Pons (tissue), 1 donor: ENCODE measurements at places on chromosomes 2 and 18.

DNA sequence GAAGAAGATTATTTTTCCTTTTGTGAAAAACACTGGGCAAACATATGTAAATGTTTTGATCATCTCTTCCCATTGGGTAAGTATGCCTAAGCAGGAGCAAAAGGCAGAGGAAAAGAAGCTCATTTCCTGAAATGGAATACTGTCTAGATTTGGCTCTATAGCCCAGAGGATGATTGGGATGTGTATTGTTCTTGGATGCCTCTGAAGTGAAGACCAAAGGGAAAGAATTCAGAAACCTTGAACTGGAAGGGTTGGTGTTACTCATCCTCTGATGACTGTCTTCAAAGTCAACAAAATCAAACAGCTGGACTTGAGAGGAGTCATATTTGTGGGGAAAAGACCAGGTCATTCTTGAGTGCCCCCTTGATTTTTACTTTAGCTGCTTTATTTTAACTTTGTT, 112.6 kb upstream of the NT5C1B start:
- no peak for DNase-seq

- no peak for DNase-seq
These were observed 85.1 kb downstream of the ARL4C start for GRCh38 chr2:234411793-234412192.

DNA sequence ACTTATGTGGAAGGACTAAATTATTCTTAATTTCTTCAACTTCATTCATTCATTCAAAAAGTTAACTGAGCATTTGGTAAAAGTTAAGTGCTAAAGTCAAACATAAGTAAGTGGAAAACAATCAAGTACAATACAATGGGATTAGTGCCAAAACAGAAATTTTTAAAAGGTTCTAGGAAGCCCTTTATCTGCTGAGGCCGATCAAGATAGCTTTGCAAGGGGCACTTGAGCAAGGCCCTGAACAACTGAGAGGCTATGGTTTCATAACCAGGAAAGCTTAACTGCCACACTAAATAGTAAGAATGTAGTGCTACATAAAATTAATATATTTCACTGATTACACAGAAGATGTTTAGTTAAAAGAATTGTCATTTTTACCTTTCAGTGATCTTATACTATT, 76.5 kb downstream of the NOL10 start:
- no peak for DNase-seq

DNA sequence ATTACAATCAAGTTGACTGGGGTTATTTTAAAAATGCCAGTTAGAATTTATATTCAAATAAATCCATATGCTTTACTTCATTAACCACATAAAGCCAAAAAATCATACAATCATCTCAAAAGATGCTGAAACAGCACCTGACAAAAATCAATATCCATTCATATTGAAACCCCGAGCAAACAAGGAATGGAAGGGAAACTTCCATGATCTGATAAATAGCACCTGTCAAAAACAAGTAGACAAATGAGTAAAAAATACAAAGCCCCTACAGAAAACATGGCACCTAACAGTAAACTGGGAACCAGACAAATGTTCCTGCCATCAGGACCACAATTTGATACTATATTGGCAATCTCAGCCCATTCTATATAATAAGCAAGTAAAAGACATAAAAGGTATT, 227.5 kb downstream of the HDAC4 start:
- no peak for DNase-seq

DNA sequence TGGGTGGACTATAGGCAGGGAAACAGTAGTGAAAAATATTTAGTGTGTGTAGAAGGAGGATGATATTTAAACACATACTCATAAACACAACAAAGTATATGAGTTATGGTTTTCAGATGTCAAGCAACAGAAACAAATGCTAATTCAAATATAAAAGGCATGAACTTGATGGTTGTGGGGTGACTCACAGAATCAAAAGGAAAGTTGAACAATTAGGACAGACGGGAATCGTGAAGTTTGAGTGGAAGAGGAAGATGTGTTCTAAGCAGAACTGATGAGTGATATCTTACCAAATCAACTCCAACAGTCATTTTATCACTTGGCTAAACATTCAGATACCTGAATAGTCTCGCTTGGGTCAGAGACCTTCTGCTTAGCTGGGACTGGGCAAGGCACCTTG, 53.6 kb upstream of the ITGA6 start:
- no peak for DNase-seq

DNA sequence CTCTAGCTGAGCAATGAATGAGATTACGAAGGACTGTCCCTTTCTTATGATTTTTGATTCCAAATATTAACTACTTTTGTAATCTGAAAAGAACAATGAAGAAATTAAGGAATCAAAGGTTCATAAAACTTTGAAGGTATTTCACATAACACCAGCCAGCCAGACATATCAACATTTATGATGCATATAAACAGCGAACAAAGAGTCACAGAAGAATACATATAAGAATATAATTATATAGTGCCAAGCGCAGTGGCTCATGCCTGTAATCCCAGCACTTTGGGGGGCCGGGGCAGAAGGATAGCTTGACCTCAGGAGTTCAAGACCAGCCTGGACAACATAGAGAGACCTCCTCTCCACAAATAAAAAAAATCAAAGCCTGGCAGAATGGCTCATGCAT, 34.1 kb downstream of the PIAS2 start:
- no peak for DNase-seq

DNA sequence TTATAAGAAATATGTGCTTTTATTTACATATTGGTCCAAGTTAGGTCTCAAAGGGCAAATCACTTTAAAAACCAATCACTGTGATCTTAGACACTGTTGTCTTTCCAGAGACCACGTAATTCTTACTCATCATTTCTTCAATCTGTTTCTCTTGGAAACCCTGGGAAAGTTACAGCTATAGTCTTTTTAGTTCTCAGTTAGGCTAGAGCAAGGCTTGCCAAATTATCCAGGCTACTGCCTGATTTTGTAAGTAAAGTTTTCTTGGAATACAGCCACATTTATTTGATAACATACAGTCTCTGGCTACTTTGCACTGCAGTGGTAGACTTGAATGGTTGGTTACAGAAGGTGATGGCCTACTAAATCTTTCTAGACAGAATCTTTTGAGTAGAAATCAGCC, 106.0 kb downstream of the KIAA1328 start:
- DNase-seq = no peak

DNA sequence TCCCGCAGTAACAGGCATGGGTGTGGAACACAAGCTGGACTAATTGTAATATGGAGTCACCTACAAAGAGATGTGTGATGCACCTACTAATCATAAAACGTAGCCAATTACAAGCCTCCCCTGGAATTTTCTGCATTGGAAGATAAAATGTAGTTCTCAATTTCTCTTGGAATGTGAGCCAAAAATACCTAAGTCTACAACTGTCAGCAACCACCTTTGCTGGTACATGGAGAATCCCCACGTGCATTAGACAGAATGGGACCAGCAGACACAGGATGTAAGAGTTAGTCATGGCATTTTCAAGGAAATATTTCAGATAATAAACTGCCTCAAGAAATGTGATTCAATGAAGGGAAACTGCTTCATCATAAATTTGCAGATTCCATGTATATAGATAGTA, 85.6 kb upstream of the DCC start:
- DNase-seq = no peak

- DNase-seq = no peak
These were observed 52.9 kb upstream of the NCOA1 start for GRCh38 chr2:24438106-24438505.

DNA sequence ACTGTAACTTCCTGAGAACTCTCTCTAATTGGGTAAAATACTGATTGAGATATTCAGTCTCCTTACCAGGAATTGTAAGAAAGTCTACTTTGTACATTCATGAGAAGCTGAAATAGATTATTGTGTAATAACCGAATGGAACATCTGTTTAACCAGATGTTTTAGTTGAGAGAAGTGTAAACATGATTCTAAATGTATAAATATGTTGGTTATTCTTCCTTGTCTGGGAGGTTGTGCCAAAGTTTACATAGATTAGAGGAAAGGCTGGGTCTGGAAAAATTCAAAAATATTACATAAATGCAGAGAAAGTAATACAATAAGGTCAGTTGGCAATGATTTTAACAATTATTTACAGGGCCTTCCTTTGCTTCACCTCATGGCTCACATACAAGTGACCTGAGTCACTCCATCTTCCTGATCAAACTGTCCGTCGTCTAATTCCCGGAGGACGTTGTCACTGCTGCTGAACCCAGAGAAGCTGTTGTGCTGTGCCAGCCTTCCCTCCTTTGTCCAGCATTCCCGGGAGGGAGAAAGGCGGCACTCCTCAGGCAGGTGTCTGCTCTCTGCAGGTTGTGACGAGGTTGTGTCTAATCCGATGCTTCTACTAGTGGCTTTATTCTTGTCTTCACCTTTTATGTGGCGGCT, 55.9 kb downstream of the MOB4 start:
- no peak for DNase-seq

DNA sequence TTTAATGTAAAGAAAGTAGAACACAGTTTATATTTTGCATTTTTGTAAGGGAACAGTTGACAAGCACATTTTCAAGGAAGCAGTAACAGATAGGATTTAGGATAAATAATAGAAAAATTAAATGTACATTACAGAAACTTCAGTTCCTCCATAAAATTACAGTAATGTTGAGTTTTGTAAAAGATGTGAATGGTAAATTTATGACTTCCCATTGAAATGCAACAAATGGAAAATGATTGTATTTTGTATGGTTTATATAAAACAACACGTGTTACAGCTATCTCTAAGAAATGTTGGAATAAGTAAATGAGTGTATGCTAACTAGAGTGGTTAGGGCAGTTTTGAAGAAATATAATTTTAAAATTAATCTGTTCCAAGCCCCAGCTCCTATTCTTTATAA, 227.3 kb downstream of the PARD3B start:
- DNase-seq = no peak

DNA sequence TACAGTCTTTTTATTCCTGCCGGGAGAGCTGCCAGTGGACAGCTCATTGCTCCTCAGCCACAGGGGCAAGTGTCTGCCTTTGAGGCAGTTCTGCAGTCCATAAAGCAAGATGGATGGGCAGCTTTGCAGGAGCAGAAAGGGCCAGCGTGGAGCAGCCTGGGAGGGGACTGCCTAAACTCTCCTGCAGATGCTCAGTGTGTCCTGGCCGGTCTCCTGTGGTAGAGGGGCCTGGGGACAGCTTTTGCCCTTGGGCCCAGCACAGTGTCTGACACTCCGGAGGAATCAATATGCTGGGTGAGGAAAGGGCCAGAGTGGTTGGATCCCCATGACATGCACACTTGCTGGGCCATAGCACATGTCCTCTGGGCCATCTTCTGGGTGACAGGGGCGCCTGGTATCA, 65.7 kb upstream of the DAPL1 start:
- DNase-seq = no peak

DNA sequence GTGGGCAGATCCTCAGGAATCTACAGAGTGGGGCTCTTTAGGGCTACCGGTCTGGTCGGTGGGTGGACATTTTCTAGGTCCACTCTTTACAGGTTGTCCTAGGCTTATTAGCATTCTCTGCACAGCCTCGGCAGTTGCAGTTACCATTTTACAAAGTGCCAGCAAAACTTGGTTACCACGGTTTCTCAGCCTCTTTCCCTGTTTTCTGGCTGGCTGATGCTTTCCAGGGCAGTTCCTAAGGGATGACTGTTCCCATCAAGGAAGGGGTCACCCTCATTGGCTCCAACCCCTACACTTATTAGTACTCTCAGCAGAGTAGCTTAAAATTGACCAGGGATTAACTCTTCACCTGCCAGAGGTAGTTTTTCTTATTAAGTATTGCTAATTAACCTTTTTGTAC, 2.0 kb upstream of the AQP4 start:
- peak; percentile 46 for DNase-seq

GRCh38 chr2:191012845-191013681, 908 bp downstream of the STAT1 start:
- no peak for DNase-seq

- DNase-seq = peak; percentile 93
These were observed 151.6 kb downstream of the DTNB start for GRCh38 chr2:25521665-25522387.

DNA sequence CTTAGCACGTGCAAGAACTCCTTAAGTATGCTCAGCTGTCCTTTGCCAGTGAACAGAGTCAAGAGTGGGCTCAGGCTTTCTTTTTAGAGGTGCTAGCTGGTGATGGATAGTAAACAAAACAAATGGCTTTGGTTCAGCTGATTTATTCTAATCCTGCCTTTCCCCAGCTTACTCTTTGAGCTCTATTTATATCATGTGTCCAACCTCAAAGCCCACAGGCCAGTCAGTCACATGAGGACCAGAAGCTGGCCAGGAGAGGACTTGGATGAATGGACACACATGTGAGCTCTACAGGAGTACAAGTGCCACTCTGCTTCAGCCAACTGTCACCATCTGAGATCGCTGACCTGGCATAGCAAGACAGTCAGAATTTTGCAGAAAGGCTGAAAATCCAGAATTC, 59.4 kb downstream of the STK39 start:
- peak; percentile 53 for DNase-seq
